M059J (cell line): ENCODE measurements at places on chromosomes 4 and X. TPM values are rescaled to one million over a fixed set of nuclear protein-coding genes. Genes with fewer than 3 reads are reported as not detected.

Gene LUZP4
- not detected in 2 replicates for total RNA-seq

Gene TLR3
- 6.7 and 7.2 TPM in 2 replicates for total RNA-seq

Gene PAGE2
- not detected in 2 replicates for total RNA-seq

Gene HTN3
- not detected in 2 replicates for total RNA-seq

Gene NAP1L3
- total RNA-seq, result 0.69 and 0.86 TPM in 2 replicates

Gene TBX22
- not detected in 2 replicates for total RNA-seq

Gene ART3
- total RNA-seq, result not detected in 2 replicates

Gene SLC16A2
- total RNA-seq, result 56.5 and 78.7 TPM in 2 replicates

Gene XKRX
- total RNA-seq, result 3.2 and 3.7 TPM in 2 replicates

Gene IL3RA
- not detected in 2 replicates for total RNA-seq

Gene SH3TC1
- 0.66 and 1.8 TPM in 2 replicates for total RNA-seq

Gene RAB40AL
- 0.25 TPM in 1 of 2 replicates, not detected in the other for total RNA-seq

Gene TRIM2
- 13.2 and 18.4 TPM in 2 replicates for total RNA-seq

Gene NIPAL1
- 3.3 and 4.6 TPM in 2 replicates for total RNA-seq

Gene GRIA3
- 1.6 and 4.7 TPM in 2 replicates for total RNA-seq

Gene UGT2B15
- not detected in 2 replicates for total RNA-seq
